ENCODE measurements at places on chromosomes 4 and X.

DNA sequence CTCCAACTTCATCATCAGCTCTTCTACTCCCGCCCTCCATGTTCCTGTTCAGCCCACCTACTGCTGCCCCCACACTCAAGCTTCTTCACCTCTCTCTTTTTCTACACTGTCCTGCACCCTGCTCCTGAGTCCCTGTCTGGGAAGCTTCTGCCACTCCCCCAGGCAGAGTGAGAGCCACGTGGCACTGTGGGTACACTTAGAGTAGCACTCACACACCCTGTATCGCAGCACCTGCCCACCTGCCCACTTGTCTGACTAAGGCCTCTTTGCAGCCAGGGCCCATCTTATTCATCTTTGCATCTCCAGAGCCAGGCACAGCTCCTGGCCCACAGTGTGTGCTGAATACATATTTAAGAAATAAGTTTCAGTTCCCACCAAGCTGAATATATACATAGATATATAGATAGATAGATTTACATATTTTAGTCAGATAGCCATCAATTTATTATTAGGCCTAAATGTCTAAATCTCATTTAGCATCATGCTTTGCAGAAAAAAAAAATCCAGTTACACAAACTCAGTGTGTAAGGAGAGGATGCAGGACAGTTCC is 24.9 kb downstream of the CCDC149 start:
- peak; percentile 52 for DNase-seq

DNA sequence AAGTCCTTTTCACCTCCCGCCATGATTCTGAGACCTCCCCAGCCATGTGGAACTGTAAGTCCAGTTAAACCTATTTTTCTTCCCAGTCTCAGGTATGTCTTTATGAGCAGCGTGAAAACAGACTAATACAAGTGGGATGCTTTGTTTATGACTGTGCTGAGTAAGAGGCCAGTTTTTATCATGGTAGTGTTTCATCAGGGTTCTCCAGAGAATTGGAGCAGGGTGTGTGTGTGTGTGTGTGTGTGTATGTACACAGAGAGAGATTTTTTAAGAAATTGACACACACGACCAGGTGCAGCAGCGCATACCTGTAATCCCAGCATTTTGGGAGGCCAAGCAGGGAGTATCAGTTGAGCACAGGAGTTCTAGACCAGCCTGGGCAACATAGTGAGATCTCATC is 34.6 kb upstream of the SLC2A9 start:
- DNase-seq = no peak

DNA sequence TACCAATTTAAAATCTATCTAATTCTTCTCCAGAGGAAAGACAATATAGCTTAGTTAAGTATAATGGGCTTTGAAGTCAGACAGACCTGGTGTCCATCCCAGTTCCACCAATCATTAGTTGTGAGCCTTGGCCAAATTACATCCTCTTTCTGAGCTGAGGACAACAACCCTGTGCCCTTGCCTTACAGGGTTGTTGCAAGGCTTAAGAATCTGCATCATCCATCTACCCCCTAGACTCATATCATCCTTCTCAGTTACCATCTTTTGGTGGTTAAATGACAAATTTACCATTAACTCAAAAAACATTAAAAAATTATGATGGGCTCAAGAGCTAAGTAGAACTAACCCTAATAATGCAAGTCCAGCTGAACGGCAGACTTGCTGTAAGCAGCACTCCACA is 51.6 kb downstream of the NAP1L5 start:
- DNase-seq = no peak

DNA sequence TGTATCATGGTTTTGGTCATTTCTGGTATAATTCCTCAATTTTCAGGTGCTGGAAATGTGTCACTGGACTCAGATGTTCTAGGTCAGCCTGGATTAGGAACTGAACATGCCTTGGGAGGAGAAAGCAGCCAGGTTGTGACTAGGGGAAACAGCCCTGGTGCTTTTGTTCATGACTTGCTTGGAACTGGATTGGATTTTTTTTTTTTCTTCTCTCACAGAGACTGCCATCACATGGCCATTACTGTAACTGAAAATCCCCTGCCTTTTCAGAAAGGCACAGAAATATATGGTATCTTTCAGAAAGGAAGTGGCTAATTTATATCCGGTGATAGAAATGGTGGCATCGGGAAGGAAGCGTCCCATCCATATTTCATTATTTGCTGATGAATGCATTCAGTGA is 34.6 kb downstream of the SEPTIN11 start:
- DNase-seq = no peak

DNA sequence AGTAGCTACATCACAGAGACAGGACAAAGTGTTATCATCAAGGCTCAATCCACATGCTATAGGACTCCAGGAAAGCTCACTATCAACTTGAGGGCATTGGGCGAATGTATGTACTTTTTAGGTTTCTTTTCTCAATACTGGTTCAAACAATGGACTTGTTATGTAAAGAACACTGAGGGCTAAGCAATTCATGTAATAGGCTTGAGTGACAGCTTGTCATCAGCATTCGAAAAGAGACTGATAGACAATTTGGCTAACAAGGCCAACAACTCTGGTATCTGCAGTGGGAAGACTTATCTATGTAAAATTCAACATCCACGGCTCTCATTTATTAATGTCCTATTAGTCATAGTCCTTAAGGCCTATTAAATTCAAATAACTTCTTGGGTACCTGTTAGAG is 141.1 kb downstream of the NPNT start:
- DNase-seq = no peak

GRCh38 chr4:96599752-96600151 is 759.9 kb downstream of the PDHA2 start:
- DNase-seq = no peak
